Right renal pelvis (tissue), 4 donors: ENCODE measurements at places on chromosomes 2 and 18.
A peak's percentile ranks its signal among the peaks of the same experiment; 100 is the strongest.

DNA sequence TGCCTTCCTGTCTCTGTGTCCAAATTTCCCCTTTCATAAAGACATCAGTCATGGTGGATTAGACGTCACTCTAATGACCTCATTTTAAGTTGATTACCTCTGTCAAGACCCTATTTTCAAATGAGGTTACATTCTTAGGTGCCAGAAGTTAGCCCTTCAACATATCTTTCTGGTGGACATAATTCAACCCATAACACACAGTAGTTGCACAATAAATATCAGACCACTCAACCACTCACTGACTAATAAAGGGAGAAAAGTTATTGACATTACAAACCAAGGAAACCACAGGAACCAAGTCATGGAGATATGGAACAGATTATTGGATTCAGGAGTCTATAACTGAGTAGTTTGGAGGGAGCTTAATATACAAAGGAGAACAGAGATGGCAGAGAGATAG, 377.4 kb upstream of the ACVR2A start:
- DNase-seq: no peak

- DNase-seq: no peak
Measured at GRCh38 chr18:76903386-76903785, 81.0 kb downstream of the ZNF236 start.

- no peak for DNase-seq
Measured at GRCh38 chr2:240207661-240208060, 67.2 kb upstream of the OTOS start.

DNA sequence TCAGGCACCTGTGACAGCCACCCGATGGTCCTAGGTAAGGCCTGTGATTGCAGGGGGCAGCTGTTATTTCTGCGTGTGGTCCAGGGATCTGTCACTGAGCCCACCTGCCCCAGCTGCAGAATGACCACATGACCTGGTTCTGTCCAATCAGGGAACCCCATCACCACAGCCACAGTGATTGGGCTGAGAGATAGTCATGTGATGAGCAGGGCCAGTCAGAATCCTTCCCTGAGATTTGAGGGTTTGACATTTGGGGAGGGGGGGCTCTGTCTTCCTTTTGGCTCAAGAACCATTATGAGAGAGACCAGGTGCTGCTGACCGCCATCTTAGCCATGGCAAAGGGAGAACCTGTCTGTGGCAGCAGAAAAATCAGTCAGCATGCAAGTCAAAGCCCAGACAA, 147.2 kb downstream of the SMAD7 start:
- DNase-seq: no peak

- no peak for DNase-seq
Measured at GRCh38 chr2:215693193-215693998, 257.5 kb upstream of the FN1 start.

DNA sequence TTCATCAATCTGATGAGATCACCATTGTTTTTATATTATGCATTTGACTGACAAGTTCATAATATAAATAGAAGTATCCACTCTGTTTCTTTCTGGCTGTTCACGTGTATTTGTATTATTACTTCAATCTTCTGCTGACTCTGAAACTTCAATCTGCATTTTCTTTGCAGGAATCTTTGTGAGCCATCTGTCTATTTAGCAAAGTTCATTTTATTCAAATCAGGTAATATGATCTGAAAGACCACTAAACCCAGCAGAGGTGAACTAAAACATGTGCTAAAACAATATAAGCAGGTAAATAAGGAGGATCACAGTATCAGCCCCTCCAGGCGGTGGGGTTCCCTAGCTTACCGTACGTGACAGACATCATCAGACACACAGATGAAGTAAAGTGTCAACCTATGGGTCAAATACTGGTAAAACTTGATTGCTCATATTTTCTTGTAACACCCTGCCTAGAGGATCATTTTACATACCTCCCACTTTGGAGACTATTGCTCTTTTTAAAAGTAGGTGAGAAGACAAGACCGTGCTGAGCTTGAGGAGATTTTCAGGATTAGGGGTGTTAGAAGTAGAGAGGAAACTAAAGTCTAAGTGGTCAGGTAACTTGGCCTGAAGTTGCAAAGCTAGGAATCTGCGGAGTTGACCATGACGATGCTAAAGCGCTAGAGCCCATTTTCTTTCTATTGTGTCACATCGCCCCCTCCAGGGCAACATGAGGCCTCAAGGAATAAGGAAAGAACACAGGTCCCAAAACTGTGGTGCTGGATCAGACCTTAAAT, 9.0 kb downstream of the DTNB start:
- peak; percentile 61 for DNase-seq

GRCh38 chr2:131064589-131065512, 28.4 kb downstream of the FAM168B start:
- DNase-seq: no peak

DNA sequence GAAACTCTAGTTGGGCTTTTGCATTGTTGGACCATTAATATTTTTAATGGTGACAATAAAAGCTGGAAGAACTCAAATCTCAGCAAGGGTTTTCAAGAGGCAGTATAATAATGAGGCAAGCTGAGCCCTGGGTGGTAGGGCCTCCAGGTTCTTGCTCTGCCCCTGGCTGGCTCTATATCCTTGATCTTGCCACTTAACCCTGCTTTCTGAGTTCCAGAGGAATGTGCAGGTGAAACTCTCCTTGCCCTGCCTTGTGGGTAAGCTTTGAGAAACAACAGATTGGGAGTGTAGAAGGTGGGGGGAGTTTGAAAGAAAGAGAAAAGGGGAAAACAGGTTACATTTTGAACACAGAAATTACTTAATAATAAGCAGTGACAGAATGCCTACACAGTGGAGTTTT, 103.3 kb upstream of the MAP4K3 start:
- DNase-seq: no peak

DNA sequence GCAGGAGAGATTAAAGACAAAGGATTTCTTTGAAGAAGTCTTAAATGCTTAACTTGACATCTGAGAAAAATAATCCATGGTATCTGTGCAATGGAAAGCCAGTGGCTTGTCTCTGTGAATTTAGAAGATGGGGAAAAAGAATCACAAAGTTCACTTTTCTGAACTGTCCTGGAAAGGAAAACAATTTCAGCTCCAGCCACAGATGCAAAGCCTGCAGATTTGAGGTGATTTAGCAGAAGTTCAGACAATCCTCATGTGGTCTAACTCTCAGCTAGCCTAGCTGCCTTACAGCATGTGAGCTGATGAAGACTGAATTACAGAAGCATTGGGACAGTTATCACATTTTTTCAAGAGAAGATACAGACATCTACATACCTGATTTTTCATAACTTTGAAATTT, 126.7 kb upstream of the ITGB6 start:
- DNase-seq: no peak

DNA sequence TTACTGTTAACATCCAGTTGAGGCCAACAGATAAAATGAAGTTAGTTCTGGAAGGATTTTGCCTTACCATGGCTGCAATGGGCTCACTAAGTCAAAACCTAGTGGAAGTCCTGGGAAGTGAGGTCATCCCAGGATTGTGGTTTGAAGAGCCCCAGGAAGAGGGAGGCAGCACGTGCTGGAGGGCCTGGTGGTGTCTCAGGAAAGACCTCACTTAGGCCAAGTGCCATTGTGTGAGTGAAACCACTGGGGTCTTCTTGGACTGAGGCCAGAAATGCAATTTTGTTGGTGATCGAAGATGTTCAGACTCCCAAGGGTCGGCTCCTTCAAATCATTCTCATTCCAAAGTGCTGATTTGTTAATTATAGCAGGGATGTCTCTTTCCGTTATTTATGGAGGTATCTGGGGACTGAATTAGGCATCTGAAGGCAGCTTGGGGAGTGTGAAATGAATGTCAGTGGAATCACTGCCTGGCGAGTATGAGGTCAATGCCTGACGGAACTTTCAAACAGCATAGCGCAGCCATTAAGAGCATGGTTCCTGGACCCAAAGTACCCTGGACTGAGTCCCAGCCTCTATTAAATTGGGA, 60.0 kb downstream of the IL1R2 start:
- no peak for DNase-seq

- DNase-seq: no peak
Measured at GRCh38 chr2:166516712-166517303, 22.8 kb upstream of the SCN7A start.

DNA sequence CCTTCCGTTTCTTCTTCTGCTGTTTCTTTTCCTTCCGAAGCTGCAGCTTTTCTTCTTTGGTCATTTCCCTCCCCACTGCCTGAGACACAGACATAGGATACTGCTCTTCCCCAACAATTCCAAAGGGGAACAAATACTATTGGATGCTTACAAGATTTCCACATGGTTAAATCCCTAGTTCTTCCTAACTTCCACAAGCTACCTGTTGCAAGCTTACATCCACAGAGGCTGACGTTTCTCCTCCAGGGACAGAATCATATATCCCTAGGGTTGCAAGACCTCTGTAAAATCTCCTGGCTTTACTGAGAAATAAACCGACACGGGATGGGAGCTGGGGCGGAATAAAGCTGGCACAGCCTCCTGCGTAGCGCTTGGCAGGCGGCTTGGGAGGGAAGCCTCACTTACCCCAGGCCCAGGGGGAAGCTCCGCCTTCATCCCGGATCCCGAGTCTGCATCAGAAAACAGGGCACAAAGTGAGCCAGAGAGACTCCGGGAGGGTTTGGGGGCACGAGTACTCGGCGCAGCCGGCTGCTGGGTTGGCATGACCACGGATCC, 590 bp downstream of the EIF2B4 start:
- DNase-seq: no peak

GRCh38 chr2:13660231-13660630, 943.5 kb downstream of the TRIB2 start:
- DNase-seq: no peak

- DNase-seq: no peak
Measured at GRCh38 chr2:238285653-238286082, 2.7 kb downstream of the PER2 start.

GRCh38 chr2:25964891-25965290, 17.4 kb downstream of the KIF3C start:
- DNase-seq: no peak

DNA sequence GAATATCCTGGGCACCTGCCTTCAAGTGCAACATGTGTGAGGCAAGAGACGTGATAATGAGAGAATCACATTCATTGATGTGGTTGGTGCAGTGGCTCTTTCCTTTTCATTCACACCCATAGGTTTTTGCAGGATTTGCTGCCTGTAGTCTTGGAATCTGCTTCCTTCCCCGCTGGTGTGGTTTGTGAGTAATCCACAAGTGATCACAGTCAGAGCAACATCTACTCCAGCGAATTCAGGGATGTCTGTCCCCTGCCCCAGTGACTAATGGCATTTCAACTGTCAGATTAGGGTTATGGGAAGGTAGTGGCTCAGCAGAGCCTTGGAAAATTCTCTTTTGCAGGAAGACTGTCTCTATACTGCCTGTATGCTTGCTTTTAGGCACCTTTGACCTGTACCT, 225.5 kb upstream of the RBMS1 start:
- no peak for DNase-seq

DNA sequence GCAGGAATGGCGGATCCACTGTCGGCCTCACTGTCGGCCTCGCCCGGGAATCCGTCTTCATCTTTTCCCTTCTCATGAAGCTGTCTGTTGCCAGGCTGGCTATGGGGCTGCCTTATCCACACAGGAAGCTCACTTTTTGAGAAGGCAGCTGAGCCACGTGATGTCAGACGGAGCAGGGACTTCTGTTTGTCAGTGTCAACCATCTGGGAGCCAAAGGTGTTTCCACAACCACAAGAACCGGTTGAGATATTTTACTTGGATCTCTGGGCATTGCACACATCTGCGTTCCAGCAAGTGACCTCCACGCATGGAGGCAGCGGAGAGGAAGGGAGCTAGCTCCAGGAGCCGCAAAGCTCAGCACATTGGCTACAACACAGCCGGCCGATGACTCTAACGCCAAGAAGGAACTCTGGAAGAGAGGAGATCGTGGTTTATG, 27.4 kb upstream of the TAF1B start:
- DNase-seq: no peak

GRCh38 chr2:185700883-185701282, 37.7 kb upstream of the FSIP2 start:
- no peak for DNase-seq

GRCh38 chr2:134782792-134783191, 55.6 kb upstream of the ACMSD start:
- peak; percentile 5 for DNase-seq

- no peak for DNase-seq
Measured at GRCh38 chr2:237125967-237126366, 40.3 kb downstream of the COPS8 start.

- DNase-seq: no peak
Measured at GRCh38 chr2:53750041-53750768, 17.4 kb upstream of the CHAC2 start.

- no peak for DNase-seq
Measured at GRCh38 chr2:74917702-74918619, 40.5 kb upstream of the POLE4 start.
